Amygdala (tissue), 56 donors: ENCODE measurements at places on chromosomes 1 and 21.

DNA sequence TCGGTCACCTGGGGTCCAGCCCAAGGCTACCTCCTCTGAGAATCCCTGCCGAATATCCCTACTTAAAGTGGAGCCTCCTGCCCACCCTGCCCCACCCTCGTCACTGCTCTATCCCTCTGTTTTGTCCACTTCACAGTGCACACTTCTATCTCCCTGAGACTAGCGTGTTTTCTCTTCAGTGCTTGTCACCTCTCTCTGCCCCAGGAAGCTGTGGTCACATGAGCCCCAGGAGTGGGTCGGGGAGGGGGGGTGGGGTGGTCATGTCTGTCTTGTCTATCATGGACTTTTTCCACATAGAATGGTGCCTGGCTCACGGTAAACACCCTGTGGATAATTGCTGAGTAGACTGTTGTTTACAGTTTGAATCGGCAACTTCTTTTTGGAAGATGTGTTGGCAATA is 673.6 kb downstream of the PTPRU start:
- no peak for DNase-seq

- DNase-seq = no peak
These were observed 66.2 kb upstream of the WDR26 start for GRCh38 chr1:224500796-224501195.

DNA sequence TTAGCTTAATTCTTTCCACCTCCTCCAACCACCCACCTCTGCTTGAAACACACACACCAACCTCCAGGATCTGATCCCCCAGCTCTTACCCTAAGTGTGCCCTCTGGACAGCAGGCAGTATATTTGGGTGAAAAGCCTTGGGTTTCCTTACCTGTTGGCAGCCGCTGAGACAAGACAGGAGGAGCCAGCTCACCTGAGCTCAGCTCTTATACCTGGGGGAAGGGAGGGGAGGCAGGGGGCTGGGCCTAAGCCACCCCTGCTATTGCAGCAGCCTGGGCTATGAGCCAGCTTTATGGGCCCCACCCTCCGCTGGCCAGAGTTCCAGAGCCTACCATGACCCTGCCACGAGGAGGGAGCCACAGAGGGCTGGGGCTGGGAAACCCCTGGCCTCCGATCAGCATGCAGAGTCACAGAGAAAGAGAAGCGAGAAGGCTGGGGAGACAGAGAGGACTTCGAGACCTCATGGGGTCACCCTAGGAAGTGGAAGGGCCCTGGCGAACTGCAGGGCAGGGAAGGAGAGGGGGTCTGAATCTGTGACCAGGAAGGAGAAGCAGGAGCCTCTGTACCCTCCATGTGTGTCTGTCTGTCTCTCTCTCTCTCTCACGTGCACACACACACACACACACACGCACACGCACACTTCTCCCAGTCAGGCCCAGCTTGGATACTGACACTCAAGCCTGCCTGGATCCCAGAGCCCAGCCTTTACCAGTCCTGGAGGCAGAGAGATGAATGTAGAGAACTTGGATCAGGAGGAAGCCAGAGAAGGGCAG is at the start of gene S100A14:
Gene S100A14, minus strand, starts transcription at position 182 of the 773 bp plus-strand sequence. CDS start 467 bp downstream, outside the sequence.
- DNase-seq = no peak

- DNase-seq = no peak
These were observed 30.3 kb upstream of the PODN start for GRCh38 chr1:53031732-53032131.

- DNase-seq = no peak
These were observed 43.2 kb downstream of the GRHL3 start for GRCh38 chr1:24362396-24362795.

DNA sequence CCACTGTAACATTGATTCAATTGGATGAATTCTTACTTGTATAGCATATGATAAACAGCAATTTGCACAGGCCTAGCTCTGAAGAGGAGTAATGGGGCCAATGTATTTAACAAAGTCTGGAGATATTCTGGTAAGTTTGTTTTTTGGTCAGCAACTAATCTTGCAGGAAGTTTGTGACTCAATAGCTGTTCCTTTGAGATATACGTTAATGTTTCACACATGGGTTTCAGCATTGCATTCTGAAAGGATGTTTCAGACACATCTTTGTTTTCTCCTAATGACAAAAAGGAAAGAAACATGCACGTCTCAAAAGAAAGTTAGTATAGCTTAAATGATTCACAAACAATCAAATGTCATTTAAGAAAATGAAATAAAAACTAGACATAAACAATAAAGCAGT is 49.0 kb downstream of the LTN1 start:
- no peak for DNase-seq

GRCh38 chr1:191582169-191582568 is 576.1 kb upstream of the RGS18 start:
- DNase-seq = no peak
